ENCODE measurements at places on chromosomes 1 and 21.

DNA sequence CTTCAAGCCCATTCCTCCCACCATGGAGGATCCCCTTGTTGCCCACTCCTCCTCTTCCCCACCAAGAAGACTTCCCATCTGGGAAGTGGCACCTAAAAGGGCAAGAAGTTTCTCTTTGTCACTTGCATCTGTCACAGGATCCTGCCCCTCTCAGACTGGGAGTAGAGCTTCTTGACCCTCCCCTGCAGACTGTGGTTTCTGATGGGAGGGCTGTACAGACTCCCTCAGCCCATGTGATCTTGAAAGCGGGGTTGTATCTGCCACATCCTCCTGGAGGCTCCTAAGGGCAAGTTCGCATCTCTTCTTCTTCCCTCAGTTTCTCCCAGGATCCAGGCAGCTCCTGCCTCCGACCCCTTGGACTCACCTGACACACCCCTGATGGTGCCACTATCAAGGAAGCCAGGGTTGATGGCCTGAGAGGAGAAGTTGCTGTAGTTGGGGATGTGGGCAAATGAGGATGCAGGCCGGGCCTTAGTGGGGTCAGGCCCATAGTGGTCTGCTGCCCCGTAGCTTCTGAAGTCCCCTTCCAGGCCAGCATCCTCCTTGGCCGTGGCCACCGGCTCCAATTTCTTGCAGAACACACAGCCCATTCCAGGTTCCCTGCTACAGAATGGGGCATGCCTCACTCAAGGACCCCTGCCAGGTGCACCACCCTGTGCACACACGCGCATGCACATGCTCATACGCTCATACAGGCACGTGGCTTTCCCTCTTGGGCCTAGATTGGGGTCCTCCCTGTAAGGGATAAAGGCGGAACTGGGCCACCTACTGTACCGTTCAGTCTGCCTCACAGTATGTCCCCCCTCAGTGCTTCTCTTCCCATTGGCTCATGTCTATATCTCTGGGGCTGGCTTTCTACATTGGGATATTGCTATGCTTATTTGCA is 11.4 kb downstream of the FGR start:
- DNase-seq, result no peak

DNA sequence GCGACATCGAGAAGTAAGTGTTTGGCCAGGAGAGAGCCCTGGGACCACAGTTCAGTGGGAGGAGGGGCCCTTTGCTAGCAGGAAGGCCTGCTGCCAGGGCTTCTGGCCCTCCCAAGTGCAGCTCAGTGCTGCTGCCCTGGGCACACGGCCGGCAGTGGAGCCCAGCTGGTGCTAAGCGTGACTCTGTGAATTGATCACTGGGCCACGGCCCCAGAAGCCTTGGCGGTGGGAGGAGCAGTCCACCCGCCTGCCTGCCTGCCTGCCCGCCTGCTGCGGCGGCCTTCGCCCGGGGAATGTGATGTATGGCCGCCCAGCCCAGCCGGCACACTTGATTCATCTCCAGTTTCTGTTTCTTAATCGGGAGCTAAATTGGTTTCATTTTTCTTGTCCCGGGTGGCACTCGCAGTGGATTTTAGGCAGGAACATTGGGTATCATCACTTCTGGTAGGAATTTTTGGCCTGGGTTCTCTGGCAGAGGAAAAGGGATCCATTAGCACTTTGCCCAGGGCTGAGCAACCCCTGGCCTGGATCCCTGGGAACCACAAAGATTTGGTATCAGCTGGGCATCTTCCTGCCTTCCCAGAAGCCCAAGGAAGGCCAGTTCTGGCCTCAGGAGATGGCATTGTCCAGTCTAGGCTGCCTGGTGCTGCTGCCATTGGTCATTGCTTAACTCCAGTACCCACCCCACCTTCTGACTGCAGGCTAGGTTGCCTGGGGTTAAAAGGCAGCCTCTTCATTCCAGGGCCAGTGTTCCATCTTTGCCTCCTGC is 28.6 kb downstream of the TMEM53 start:
- DNase-seq, result no peak

DNA sequence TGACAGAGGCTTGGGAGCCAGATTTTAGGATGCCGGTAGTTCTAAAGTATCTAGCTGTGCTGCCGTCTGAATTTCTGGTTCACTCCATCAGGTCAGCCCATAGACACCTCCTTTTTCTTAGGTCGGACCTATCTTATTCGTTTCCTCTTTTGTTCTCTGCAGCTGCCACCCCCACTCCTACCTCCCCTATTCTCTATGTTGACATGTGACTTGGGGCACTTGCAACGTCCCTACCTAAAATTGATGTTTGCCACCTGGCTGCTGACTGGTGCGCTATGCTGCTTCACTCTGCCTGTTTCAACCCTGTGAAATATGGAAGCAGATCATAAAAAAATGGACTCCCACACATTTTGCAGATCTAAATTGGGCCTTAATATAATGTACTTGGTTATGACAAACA is 55.3 kb downstream of the PBX1 start:
- no peak for DNase-seq

GRCh38 chr1:8312235-8313218 is 5.4 kb upstream of the SLC45A1 start:
- DNase-seq, result no peak

DNA sequence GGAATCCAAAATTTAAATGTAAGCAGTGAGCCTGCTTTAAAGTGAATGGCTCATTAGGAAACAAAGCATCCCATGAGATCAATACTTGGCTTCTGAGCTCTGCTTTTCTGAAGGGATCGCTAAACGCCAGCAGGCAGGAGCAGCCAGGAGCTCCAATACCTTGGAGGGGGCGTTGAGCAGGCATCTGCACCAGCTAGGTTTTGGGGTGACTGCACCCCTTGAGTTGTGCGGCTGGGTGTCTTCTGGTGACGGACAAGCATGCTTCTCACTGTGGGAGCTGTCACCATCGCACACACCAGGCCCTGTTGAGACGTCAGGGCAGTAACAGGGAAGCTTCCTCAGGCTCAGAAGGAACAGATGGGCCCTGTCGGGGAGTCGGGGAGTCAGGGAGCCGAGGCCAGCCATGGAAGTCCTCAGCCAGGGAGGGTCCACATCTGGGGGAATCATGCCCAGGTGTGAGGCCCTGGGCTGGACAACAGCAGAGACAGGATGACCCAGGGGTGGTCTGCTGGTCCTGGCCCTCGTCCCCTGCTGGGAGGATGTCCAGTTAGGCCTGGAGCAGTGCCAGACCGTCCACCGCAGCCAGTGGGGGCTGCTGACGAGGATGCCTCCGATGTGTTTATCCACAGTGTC is 57.9 kb upstream of the ADARB1 start:
- no peak for DNase-seq

DNA sequence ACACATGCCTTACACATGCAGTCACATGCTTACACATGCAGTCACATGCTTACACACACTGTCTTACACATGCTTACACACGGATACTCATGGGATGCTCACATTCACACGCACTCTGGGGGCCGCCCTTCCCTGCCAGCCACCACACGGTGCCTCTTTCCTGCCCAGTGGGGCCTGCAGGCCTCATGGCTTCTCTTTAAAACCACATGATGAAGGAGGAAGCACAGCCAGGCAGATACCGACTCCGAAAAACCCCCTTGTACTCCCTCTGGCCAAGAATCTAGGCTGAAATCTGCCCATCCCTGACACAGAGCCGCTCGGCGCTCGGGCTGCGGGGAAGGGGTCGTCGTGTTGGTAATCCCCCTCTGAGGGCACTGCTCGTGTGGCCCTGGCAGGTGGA is 113.0 kb downstream of the PRDM16 start:
- no peak for DNase-seq

DNA sequence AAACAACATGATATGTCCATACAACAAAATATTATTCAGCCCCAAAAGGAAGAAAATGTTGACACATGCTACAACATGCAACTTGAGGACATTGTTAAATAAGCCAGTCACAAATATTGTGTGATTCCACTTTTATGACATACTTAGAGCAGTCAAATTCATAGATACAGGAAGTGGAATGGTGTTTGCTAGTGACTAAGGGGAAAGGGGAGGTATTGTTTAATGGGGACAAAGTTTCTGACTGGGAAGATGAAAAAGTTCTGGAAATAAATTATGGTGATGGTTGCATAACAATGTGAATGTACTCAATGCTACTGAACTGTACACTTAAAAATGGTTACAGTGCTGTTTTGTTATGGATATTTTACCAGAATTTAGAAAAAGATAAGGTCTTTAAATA is 77.7 kb downstream of the RHOU start:
- DNase-seq, result no peak

GRCh38 chr1:228512781-228513198 is 25.6 kb downstream of the RNF187 start:
- DNase-seq, result no peak
